ENCODE measurements at places on chromosomes 7 and 10. TPM values are rescaled to one million over a fixed set of nuclear protein-coding genes. Genes with fewer than 3 reads are reported as not detected.

DNA sequence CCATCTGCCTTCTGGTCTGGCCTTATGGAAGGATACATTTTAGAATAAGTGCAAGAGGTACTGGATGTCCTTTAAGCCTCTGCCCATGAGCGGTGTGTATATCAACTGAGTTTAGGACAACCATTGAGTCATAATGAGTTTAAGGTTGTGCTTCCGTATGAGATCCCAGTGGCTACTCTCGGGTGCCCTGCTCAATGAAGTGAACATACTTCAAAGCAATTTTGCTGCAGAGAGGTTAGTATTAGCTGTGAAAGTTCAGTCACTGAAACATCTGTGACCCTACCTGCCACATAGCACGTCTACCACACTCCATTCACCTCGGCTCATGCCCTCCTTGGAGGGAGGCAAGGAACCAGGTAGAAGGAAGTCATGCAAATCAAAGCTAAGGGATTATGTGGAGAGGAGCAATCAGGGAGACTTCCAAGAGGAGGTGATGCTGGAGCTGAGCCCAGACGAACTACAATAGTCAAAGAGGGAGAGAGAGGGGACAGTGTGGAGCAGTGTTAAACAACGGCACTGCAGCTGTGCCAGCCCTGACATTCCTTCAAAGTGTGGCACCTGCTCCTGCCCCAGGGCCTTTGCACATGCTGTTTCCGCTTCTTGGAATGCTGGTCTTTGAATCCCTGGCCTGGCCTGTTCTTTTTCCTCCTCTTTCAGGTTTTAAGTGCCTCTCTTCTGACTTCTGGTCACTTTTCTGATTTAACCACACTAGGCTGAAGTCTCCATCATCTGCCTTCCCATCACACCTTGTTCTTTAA is 25.4 kb downstream of the BTBD16 start:
- no peaks in the 10 kb centered on the region for H3K36me3 ChIP-seq
- no peak overlapping the region for H3K27ac ChIP-seq
- no peak overlapping the region for H3K4me3 ChIP-seq
- DNase-seq = no peak

- no peak overlapping the region for H3K4me3 ChIP-seq
- H3K4me1 ChIP-seq = no peaks in the 10 kb centered on the region
- no peak for DNase-seq
- no peaks in the 10 kb centered on the region for H3K36me3 ChIP-seq
- peaks cover 4% of the 10 kb centered on the region for H3K27me3 ChIP-seq
- H3K27ac ChIP-seq = no peak overlapping the region
These were observed 80.8 kb upstream of the ADAM12 start for GRCh38 chr10:126468876-126469643.

GRCh38 chr7:75966190-75966961 is 28.0 kb downstream of the TMEM120A start:
- H3K36me3 ChIP-seq = peaks cover 9% of the 10 kb centered on the region
- no peak overlapping the region for H3K27ac ChIP-seq
- no peak overlapping the region for H3K4me3 ChIP-seq

DNA sequence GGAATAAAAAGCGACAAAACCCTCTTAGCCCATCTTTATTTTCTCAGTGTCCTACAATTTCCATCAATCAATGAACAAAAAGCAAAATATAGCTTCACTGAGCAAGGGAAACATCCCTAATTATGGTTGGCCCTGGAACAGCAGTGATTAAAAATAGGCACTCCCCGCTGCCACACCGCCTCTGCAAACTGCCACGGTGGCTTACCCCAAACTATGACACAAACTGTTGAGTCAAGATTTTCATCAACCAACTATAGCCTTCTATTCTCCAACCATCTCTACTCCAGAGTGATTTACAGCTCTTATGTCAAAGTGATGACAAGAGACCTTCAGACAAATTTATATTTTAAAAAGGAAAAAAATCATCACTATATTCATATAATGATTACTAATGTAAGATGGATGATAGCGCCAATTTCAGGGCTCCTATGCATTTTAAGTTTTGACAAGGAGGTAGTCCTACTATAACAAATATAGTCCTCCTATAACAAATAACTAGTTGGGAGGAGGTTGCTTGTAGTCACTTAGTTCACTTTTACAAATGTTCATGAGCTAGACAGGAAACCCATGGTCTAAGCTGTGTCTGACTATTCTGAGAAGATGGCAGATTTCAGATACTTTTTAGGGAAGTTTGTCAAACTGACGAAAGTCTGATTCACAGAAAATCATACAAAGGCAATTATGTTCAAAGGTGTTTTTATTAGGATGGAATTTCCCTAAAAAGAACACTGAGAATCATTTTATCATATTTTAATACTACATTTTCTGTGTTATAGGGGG is 26.3 kb downstream of the DENND11 start:
- DNase-seq = no peak
- no peaks in the 10 kb centered on the region for H3K27me3 ChIP-seq
- H3K36me3 ChIP-seq = peaks cover 5% of the 10 kb centered on the region
- no peak overlapping the region for H3K27ac ChIP-seq

Gene VSTM4
- 6.4 TPM for total RNA-seq

Gene SLC13A1
- not detected for total RNA-seq

Gene MASTL
- 6.9 TPM for total RNA-seq

GRCh38 chr10:62302760-62303159 is 34.1 kb upstream of the RTKN2 start:
- H3K36me3 ChIP-seq = peaks cover 2% of the 10 kb centered on the region
- no peak for DNase-seq
- H3K27me3 ChIP-seq = peaks cover 1% of the 10 kb centered on the region

- H3K4me3 ChIP-seq = no peak overlapping the region
- H3K27me3 ChIP-seq = peaks cover under 1% of the 10 kb centered on the region
- H3K4me1 ChIP-seq = peaks cover 29% of the 10 kb centered on the region
- DNase-seq = peak; percentile 64
- H3K27ac ChIP-seq = peak overlapping the region; percentile 61
These were observed 5.8 kb downstream of the VSIR start for GRCh38 chr10:71767420-71768035.
